ENCODE measurements at places on chromosomes 6 and 20.

DNA sequence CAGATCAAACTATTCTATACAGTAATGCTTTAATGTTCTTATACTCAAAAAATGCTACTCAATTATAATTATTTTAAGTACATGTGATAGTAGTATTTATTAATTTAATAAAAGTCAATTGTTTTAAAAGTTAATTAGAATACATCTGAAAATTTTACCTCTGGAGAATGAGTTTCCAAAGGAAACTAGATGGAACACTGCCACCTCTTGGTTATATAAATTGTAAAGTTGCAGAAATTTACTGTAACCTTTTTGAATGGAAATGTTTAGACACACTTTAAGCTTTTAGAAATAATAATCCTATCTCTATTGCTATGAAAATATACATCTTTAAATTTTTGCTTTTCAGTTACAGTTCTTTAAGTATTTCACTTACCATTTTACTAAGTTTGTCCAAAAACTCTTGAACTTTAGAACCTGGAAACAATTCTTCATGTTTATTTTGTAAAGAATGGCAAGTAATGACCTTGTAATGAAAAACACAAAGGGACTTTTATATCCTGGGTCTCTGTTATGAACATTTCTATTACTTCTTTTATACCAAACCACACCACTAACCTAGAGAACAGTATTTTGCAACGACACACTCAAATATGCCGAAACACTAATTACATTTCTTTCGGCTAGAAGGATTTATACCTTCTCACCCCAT, 10.9 kb upstream of the BMP5 start:
- peak; percentile 12 for DNase-seq

GRCh38 chr20:32858701-32859372, at the start of gene EFCAB8:
TSS of gene EFCAB8 (plus strand) at chr20:32858923. CDS start at chr20:32863793, 4,870 bp downstream.
- DNase-seq, result no peak

DNA sequence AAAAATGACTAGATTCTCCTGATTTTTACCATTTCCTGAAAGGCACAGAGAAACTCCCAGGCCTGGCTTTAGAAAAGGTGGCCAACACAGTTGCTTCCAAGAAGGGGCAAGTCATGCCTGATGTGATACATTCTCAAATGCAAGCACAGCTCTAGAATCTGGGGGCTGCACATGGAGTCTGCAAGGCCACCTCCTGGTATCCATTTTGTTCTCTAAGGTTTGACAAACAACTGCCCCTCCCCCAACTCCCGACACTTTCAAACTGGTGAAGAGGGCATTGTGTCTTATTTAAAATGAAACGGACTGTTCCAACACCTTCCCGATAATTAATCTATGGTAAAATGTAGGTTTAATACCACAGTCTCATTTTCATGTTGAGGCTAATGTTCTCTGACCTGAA, 220.2 kb upstream of the CEP162 start:
- no peak for DNase-seq

DNA sequence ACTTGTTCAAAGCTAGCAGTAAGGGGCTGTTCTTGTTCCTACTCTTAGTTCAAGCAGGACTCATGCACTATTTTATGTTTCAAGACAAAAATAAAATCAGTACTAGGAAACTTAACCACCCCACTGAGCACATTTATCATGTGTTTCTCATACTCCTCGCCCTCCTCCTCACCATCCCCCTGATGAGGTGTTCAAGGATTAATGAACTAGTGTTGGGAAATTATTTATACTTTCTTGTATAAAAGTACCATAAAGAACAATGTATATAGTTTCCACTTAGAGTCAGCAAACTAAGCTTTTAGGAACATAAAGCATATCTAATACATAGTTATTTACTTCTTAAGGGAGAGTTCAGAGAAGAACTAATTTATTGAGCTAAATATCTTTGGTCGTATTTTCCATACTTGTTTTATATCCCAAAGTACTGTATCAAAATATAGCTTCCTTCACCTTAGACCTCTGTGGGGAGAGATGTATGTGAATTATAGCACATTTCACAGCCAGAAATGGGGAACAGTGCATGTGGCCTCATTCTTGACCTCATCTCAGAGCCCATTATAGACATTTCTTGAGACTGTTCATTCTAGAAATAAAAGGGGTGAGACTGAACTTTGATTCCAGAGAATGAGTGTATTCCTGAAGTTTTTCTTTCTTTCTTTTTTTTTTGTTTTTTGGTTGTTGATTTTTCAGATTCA, 326.5 kb upstream of the MAP3K7 start:
- DNase-seq, result no peak

DNA sequence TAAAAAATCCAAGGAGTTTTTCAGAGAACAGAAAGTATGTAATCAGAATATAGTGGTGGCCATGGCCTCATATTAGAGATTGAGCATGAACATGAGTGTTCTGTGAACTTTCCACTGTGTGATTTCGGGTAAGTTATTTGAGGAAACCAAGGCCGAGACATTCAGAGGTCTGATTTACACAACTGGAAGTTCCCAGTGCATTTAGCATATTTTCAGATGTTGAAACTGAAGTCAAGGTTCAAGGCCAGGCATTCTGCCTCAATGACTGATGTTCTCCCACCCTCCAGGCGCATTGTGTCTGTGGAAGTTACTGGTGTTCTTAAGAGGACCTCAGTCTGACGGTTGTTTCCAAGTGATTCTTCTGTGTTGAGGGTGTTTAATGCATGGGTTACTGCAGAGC, 26.2 kb downstream of the RNF144B start:
- DNase-seq, result no peak
